Omental fat pad (tissue), 4 donors: ENCODE measurements at places on chromosomes 16 and 17. TPM values are rescaled to one million over a fixed set of nuclear protein-coding genes. Genes with fewer than 3 reads are reported as not detected.

GRCh38 chr17:20975566-20975965 lies 67.2 kb downstream of the USP22 start:
- DNase-seq = no peak

GRCh38 chr16:69663846-69664245 lies 62.5 kb downstream of the NQO1 start:
- no peak for DNase-seq

DNA sequence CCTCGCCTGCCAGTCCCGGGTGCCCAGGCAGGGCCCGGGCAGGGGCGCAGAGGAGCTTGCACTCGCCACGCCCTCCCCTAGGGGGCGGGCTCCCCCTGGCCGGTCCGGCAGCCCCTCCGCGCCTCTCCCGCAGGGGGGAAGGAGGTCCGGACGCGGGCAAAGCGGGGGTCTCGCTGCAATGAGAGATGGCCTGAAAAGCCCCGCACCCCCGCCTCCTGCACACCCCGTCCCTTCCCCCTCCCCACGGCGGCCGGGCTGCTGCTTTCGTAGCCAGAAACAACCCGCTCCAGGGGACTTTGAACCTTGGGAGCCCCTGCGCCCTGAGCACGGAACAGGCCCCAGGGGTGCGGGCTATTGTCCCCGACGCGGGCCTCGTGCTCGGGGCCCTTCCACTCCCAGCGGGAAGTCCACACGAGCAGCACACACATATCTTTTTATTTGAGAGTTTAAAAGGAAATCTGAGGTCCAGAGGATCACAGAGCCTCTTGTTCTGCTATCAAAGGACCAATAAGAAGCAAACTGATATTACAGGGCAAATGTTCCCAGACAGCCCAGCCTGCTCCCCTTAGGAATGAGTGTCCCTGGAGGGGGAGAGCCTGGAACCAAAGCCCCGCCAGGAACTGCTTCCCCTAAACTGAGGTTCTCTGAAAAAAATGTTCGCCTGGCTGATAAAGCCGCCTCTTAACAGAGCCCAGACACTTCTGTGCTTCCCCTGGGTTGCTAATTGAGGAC lies 5.8 kb upstream of the CBX4 start:
- DNase-seq = no peak

DNA sequence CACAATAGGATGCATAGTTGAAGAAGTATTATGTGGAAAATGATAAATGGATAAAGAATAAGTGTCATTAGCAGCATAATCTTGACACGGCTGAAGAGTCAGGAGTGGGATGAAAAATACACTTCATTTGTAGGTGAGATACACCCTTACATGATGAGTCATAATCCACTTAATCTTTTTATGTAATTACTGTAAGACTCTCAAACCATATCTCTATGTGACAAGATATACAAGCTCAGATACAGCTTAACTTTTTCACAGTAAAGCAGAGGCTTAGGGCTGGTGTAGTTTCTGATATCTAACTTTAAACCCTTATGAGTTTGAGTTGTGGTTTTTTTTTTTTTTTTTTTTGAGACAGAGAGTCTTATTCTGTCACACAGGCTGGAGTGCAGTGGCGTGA lies 101.2 kb downstream of the FTO start:
- DNase-seq = no peak

GRCh38 chr17:58666858-58667267 lies 25.0 kb downstream of the TEX14 start:
- peak; percentile 33 for DNase-seq

DNA sequence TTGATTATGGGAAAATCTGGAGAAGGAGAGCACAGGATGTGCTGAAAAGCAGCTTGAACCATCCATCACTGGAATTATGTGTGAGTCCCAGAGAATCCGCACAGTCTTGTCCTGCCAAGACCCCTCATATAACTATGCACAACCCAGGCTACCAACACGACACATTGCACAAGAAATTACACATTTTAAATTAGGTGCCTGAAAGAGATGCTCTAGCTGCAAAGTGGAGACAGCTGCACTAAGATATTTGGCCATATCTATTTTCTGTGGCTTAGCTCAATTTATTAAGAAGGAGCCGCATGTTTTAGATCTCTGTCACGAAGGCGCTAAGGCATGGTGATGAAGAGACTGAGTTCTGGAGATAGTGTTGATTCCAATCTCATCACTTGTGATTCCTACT lies 1308.4 kb downstream of the CDH8 start:
- DNase-seq = no peak

GRCh38 chr16:63037761-63038396 lies 1001.6 kb upstream of the CDH8 start:
- DNase-seq = no peak

DNA sequence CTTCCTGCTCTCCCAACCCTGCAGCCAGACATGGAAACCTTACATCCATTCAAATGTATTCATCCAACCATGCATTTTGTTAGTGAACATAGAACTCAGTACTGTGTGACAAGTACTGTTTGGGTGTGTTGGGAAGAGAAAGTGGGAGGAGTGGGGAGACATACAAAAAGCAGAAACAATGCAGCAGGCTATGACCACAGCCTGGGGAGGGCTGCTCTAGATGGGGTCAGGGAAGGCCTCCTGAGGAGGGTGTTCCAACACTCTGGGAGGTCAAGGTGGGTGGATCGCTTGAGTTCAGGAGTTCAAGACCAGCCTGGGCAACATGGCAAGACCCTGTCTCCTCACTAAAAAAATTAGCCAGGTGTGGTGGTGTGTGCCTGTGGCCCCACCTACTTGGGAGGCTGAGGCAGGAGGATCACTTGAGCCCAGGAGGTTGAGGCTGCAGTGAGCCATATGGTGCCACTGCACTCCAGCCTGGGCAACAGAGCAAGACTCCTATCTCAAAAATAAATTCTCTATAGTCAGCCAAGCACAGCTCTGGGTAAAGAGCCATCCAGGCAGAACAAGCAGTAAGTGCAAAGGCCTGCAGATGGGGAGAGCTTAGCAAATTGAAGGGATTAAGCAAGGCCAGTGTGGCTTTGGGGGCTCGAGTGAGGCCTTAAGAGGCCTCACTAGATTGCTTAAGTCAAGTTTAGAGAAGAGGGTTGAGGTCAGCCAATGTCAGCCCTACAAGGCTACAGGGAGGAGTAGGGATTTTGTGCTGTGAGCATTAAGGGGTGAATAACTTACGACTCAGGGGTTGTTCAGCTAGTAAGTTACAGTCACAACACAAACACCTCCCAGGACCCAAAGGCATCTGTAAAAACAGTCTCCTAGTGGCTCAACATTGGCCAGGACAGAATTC lies 5.5 kb downstream of the SLC13A2 start:
- no peak for DNase-seq

- DNase-seq = no peak
Observed at GRCh38 chr16:20306401-20306800, 20.9 kb downstream of the GP2 start.

GRCh38 chr17:78908426-78908825 lies 5.4 kb upstream of the CEP295NL start:
- DNase-seq = no peak

DNA sequence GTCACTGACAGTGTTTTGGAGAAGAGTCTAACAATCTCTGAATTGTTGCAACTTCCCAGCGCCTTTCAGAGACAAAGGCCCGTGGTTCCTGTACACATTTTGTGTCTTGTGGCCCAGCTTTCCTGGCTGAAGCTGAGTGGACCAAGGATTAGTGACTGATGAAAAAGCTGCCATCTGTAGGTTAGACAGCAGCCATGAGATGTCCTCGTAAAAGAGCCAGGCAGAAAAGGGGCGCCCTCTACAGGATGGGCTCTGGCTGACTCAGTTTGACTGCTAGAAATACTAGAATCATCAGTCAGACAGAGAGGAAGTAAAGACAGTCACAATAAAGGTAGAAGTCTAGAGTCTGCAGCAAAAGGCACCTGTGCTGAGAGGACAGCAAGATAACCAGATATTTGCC lies 26.5 kb upstream of the NF1 start:
- no peak for DNase-seq

DNA sequence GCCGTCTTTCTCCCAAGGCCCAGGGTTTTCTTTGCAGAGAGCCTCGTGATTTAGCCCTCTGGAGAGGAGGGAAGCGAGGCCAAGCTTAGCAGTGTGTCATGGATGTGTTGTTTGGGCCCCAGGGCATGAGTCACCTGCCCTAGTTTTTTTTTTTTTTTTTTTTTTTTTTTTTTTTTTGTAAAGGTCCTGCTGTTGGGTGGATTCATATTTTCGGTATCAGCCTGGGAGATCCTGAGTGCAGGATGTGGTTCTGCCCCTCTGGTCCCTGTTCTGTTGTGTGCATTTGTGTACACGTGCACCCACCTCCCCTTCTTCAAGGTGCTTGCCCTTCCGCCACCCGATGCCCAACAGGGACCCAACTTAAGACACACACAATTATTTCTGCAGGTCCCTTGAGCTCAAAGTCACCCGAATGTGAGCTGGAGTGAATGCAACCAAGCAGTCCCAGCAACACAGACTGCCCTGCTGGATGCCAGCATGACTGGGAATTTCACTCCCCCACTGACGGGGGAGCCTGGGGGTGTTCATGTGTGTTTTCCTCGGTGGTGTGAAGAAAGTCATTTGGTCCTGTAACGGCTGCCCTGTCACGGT lies 265.8 kb upstream of the TNRC6C start:
- no peak for DNase-seq

GRCh38 chr17:55742272-55743102 lies 8.4 kb upstream of the PCTP start:
- no peak for DNase-seq

GRCh38 chr17:42969001-42969581 lies 4.8 kb upstream of the AARSD1 start:
- DNase-seq = no peak

- no peak for DNase-seq
Observed at GRCh38 chr16:10981697-10982216, 37.4 kb downstream of the CLEC16A start.

DNA sequence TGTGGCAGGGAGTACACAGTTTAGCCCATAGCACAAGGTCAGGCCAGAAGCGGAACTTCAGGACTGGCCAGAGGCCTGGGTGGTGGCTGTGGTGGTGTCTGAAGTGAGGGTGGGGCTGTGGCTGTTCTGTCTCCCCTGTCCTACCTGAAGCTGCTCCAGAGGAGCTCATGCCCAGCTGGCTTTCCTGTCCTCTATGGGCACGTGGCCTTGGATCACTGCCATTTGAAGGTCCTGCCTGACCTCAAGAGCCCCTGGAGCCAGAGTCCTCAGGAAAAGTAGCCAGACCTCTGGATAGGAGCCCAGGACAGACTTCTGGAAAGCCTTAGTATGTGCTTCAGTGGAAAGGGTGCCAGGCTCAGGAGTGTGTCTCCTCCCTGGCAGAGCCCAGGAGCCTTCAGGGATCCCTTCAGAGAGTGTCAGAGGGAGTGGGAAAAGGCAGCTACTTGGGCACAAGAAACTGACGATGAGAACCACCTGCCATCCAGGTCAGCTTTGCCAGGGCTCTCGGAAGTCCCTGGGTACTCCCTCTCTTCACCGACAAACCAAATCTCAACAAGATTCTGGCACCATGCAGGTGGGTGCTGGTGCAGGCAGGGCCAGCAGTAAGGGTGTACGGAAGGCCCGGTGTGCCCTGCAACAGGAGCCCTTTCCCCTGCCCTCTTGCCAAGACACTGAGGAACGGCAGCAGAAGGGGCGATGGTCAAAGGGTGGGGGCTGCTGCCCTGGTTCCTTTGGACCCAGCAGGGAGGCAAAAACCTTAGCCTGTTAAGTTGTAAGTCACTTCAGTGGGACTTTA lies 153.7 kb downstream of the NTN1 start:
- no peak for DNase-seq

- DNase-seq = no peak
Observed at GRCh38 chr17:61453566-61454380, 1.6 kb downstream of the TBX4 start.

- DNase-seq = no peak
Observed at GRCh38 chr16:89918453-89919347, at the start of gene MC1R. Gene MC1R (plus strand): TSS chr16:89918862. CDS start chr16:89919259, 397 bp downstream.

DNA sequence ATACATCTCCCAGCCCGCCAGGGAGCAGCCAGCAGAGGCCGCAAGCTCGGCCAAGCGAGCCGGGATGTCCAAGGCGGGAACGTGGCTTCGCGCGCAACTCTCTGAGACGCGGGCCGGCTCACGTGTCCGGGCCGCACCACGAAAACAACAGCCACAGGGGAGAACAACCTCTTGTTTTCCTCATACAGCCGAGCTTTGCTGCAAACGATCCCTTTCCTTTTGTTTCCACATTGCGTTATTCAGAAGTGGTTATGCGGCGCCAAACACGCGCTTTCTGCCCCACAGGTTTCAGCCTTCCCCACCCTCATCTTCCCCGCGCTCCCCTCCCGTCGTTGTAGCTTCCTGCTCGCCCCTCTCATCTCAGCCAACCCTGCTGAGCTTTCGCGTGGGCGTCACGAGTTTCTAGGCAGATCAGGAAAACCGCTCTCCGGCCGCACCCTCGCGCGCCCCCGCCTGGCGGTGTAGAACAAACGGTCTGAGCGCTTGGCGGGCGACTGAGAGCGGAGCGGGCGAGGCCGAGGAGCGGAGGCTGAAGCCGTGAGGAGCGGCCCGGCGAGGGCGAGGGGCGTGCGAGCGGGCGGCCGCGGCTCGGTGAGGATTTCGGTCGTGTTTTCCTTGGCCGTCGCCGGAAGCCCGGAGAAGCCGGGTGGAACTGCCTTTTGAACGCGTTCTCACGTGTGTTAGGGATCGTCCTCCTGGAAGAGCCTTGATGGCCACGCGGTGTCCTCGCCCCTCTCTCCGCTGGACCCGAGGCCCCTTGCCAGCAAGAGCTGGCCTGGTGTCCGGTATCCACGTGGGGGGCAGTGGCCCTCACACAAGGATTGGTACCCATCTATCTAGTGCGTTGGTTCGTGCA lies 6.6 kb upstream of the SMARCD2 start:
- peak; percentile 91 for DNase-seq

DNA sequence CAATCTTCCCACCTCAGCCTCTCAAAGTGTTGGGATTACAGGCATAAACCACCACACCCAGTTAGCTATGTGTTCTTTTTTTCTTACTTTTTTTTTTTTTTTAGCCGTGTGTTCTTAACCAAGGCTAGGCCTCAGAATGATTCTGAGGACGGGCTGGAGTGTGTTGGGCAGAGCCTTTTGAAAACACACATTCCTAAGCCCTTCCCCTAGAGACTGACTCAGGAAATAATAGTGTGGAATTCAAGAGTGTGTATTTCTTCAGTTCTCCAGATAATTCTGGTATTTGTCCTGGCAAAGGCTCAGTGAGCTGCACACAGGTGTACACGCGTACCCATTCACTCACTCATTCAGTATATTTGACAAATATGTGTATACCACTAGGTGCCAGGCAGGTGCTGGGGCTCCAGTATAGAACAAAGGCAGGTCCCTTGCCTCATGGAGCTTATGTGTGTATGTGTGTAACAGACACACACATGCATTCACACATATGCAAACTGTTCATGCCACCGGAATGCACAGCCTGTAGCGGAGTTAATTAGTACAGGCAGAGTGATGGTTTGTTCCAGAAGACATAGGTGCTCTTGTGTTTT lies 19.4 kb upstream of the NFATC3 start:
- DNase-seq = no peak

- no peak for DNase-seq
Observed at GRCh38 chr17:6328279-6328678, 106.6 kb downstream of the AIPL1 start.

Gene HYDIN
- 1.4 TPM for total RNA-seq

Gene LCAT
- total RNA-seq = 10.9 TPM

Gene HOXB13
- total RNA-seq = not detected

Gene TBC1D28
- not detected for total RNA-seq

Gene FOXO3B
- total RNA-seq = 7.8 TPM

Gene MFSD6L
- not detected for total RNA-seq

Gene LPO
- not detected for total RNA-seq

Gene DNASE1L2
- total RNA-seq = 0.84 TPM

Gene NHERF2
- 52.8 TPM for total RNA-seq

Gene CFAP97D1
- 0.12 TPM for total RNA-seq

Gene ADAD2
- 1.6 TPM for total RNA-seq

Gene TBC1D3C
- not detected for total RNA-seq
